ENCODE measurements at places on chromosomes 3 and 15.
A peak's percentile ranks its signal among the peaks of the same experiment; 100 is the strongest.

GRCh38 chr15:31824024-31824423 lies 206.3 kb upstream of the CHRNA7 start:
- DNase-seq = no peak

DNA sequence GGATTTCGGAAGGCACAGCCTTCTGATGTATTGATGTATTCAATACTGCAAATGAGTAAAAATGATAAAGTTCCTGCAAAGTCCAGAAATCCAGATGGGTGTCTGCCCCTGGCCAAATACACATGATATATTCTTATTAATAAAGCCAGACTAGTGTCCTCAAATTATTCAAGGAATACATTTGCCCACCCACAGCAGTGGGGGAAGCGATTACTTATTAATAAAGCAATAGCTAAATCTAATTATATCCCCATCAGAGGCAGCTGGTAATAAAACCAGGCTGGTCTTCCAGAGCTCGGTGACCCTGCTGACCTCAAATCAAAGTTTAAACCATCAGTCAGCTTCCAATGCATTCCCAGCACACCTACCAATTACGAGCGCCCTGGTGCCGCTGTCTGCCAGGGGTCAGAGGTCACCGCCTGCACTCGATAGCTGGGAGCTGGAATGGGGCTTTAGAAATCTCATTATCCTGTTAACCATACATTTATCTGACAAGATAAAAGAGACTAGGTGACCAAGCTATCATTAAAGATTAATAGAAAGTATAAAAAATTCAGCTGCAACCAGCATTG lies 330.3 kb downstream of the UACA start:
- DNase-seq = no peak

DNA sequence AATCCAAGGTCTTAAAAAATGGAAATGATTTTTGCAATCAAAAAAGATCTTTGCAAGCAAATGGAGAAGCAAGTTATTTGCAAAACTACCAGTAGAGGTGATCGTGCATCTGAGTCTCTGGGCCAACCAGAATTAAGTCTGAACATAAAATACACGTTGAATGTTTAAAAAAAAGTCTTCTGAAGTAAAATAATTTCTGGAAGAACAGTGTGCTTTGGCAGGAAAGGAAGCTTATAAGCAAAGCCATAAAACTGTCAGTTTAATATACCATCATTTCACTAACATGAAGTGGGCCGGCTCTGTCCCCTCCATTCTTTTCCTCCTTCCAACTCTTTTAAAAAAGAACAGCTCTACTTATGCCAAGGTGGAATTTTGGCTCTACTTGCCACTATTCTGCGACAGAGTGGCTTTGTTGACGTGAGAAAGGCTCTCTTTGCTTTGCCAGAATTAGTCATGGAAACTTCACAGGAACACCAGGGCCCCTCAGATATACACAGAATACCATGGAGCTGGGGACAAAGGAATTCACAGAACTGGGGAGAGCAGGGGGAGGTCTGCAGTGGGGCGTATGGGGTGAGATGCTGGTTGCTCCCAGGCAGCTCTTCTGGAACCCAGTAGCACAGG lies 29.8 kb downstream of the FSTL1 start:
- DNase-seq = no peak

GRCh38 chr3:172582712-172583111 lies 59.5 kb upstream of the TNFSF10 start:
- no peak for DNase-seq

DNA sequence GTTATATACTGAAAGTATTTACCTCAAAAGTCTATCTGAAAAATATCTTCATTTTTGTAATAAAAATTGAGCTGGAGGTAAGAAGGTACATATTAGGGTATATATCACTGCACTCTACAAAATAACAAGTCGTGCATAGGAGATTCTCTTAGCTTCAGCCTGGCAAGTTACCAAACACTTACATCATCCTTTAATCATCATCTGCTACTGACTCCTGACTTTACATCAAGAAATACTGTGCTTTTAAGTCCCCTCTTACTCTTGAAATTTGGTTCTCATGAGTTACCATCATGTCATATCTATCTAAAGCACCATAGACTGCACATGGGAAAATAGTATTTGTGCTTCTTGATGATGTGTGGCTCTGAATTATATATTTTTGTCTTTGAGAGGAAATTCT lies 50.8 kb downstream of the LYSMD4 start:
- DNase-seq = no peak

DNA sequence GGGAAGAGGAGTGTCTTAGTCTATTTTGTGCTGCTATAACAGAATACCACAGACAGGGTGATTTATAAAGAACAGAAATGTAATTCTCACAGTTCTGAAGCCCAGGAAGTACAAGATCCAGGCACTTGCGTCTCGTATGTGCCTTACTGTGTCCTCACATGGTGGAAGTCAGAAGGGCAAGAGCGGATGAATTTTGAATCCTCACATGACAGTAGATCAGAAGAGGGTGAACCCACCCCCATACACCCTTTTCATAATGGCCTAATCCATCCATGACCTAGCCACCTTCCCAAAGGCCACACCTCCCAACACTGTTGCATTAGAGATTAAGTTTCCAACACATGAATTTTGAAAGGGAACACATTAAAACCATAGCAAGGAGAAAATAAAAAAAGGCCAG lies 18.7 kb upstream of the ANXA2 start:
- no peak for DNase-seq

GRCh38 chr15:84099181-84099580 lies 136.4 kb upstream of the GOLGA6L4 start:
- no peak for DNase-seq

GRCh38 chr3:194137506-194138474 lies 1.8 kb downstream of the HES1 start:
- DNase-seq = peak; percentile 29

- no peak for DNase-seq
These were observed 1.3 kb upstream of the ZXDC start for GRCh38 chr3:126477061-126477380.
